Dorsolateral prefrontal cortex (tissue), 122 donors: ENCODE measurements at places on chromosomes 16 and 17. TPM values are rescaled to one million over a fixed set of nuclear protein-coding genes. Genes with fewer than 3 reads are reported as not detected.
A peak's percentile ranks its signal among the peaks of the same experiment; 100 is the strongest.

DNA sequence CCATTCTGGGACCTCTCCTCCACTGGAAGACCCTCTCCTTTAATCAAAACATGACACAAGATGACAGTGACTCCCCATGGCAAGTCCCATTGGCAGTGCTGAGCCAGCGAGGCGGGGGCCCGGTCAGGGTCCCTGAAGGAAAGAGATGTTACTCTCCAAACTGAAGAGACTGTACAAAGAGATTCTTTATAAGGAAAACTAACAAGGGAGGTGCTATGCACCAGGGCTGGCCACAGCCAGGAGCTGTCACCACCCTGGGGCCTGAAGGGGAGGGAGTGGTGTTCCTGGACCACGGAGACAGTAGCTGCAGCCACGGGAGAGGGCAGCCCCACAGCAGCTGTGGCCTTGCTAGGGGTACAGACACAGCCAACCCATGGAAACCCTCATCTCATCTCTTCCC lies 123.1 kb downstream of the XYLT1 start:
- no peak for DNase-seq

DNA sequence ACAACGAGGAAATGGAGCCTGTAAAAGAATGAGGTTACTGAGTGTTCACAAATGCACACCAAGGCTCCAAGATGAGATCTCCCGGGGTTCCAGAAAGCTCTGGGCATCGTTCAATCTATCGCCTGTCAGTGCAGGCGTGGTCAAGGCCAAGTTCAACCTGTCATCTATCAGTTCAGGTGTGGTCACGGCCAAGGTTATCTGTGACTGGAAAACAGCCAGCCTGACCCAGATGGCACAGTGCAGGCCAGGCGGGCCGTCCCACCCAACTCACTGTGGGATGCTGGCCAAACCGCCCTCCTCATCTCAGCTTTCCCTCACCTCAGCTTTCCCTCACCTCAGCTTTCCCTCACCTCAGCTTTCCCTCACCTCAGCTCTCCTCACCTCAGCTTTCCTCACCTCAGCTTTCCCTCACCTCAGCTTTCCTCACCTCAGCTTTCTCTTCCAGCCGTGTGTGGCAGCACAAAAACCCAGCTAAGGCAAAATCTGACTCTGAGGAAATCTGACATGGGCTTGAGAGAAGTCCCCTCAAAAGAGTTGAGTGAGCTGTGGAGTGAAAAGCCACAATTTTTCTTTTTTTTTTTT lies 2.4 kb downstream of the CHMP1A start:
- no peak for DNase-seq

DNA sequence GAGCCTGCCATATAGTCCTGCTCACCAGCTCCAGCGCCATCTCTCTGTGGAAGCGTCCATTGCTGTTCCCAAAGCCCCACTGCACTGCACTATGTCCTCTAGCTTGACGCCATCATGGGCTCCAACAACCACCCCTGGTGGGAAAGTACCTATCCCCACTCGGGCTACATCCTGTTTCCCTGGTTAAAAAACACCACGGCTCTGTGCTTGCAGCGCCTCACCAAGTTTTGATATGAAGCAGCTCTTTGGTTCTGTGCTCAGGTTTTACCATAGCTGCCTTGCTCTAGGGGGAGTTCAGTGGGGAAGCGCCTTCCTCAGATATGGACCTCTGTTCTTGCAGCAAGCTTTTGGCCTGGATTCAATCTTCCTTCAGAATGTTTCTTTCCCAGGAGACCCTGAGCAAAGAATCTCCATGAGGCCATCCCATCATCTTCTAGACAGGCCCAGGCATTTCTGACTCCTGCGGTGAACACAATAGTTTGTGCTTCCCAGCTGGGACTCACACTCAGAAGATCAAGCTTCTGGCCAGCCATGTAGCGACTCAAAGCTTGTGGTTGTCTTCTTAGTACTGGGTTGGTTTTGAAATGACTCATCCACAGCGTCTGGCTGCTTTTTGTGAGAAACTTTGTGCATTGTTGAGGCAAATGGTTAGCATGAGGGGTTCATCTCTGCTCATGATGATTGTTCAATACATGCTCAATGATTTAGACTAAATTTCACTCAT lies 39.5 kb downstream of the DYNLRB2 start:
- no peak for DNase-seq

- DNase-seq: peak; percentile 72
These were observed 11.9 kb upstream of the NSRP1 start for GRCh38 chr17:30104575-30105339.

LHX1 gene
- 0.60 TPM for total RNA-seq

NPIPB5 gene
- total RNA-seq: 551 TPM

DNA sequence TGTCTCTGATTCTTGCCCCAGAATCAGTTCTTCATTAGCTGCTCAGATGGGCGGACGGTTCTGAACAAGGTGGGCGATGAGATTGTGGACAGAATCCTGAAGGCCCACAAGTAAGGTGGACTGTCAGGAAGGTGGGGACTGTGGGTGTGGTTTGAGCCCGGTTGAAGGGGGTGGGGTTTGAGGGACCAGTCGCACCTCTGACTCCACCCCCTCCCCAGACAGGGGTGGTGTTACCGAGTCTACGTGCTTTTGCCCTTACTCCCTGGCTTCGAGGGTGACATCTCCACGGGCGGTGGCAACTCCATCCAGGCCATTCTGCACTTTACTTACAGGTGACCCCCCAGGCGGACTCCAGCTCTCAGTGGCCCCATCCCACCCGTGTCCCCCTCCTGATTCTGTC lies 11.3 kb downstream of the PLD2 start:
- DNase-seq: no peak

EME1 gene
- 2.5 TPM for total RNA-seq

DNA sequence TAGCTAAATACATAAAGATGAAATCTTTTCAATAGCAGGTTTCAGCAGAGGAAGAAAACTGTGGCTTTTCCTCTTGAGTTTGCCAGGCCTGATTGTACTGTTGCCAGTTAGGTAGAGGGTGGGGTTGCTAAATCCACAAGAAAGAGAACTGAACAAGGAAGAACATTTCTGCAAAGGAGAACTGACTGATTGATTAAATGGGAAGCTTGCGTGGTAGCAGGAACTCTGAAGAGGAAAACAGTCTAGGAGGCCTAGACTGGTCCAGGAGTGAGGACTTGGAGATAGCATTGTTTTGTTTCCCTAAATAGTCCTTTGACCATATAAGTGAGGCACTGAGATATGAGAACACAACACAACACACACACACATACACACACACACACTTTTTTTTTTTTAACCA lies 18.8 kb downstream of the LRRC36 start:
- DNase-seq: no peak

TBC1D3E gene
- total RNA-seq: not detected

GRCh38 chr17:32792207-32792606 lies 84.7 kb downstream of the MYO1D start:
- DNase-seq: no peak

PGAP6 gene
- 19.6 TPM for total RNA-seq

- peak; percentile 15 for DNase-seq
These were observed 7.8 kb upstream of the ADGRG1 start for GRCh38 chr16:57620335-57621231.

MSL1 gene
- 120 TPM for total RNA-seq

TP53TG3F gene
- not detected for total RNA-seq

CACNG5 gene
- 3.4 TPM for total RNA-seq

- no peak for DNase-seq
These were observed 24.5 kb upstream of the ZNF287 start for GRCh38 chr17:16593356-16594102.

DLG4 gene
- 260 TPM for total RNA-seq

PNMT gene
- 13.4 TPM for total RNA-seq

GRCh38 chr16:68645494-68646388 lies 631 bp downstream of the CDH3 start:
- no peak for DNase-seq

DNA sequence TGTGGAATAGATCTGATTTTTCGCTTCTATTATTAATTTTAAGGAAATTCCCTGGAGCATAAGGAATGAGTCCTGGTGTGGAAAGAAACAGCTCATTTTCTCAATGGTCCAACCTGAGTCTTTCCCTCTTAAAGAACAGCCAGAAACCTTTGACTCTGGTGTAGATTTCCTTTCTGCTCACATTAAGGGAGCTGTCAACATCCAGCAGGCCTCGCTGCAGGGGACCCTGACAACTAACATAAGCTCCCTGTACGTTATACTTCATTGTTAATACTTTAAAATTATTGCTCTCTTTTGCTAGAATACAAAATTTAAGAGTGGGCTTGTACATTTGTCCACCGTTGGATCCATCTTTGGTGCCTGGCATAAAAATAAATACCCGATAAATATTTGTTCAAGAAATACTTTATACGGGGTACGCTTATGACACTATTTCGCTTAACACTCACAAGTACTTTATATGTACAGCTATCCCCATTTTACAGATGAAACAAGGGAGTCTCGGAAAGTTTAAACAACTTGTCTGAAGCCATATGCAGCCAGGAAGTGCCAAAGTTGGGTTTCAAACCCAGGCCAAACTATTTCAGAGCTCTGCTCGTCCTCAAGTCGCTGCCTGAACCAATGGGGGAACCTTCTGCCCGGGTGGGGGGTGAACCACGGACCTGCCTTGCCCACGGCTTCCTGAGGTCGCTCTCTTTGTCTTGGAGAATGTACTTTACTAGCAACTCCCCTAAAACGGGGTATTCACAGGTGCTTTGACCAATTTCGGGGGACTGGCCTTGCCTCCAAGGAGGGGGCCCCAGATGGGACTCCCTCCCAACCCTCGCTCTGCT lies 611 bp downstream of the SMARCE1 start:
- DNase-seq: no peak

GRCh38 chr16:58481931-58482330 lies 18.0 kb upstream of the NDRG4 start:
- DNase-seq: no peak

SOST gene
- 0.22 TPM for total RNA-seq

DNA sequence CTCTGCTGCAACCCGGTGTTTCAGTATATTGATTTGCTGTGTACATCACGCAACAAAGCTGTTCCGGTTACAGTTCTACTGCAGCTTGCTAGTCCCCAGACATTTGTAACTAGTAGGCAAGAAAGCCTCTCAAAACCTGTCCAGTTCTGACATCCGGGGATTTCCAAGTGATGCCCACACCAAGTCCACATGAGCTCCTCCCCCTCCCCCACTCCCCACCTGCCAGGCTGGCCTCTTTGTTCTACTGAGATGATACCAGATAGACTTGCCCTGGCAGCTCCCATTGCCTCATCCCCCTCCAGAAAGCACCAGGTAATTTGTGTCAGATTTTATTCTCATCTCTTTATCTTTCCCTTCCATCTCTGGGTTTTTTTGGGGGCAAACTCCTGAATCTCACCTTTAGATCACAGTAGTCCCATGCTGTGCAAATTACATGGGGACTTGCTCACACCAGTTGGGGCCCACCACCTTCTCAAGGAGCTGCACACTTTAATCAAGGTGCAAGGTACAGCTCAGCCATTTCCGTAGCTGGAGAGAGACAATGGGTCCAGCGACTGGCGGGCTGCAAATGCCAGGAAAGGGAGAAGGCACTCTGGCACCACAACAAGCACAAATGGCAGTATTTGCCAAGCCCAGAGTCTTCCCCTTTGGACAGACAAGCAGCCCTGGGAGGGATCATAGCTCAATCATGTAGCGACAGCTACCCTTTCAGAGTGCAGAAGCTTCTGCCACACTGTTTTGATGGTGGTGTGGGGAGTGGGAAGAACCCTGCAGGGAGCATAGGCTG lies 183.1 kb downstream of the CYLD start:
- DNase-seq: no peak

DNA sequence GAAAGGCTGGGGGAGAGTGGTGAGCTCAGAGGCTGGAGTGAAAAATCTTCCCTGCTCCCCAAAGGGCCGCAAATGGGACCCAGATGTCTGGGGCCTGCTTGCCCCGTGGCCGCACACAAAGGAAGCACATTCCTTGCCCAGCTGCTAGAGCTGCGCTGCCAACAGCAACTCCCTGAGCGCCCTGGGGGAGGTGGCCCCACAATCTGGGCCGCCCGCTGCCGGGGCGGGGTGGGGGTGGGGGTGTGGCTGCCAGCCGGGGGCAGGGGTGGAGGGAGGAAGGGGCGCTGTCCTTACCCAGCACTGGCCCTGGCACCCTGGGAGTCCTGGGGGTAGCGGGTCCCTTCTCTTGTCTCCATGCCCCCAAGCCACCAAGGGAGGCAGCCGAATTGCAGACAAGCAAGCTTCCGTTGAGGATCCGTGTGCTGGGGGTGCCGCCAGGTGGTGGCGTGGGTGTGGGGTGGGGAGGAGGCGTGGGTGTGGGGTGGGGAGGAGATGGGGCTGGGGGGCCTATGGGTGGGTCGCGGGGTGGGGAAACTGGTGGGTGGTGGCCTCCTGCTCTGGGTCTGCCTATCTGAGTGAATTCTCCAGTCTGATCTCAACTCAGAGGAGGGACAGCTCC lies 48.4 kb upstream of the PABPN1L start:
- DNase-seq: no peak

NPIPB6 gene
- 8.1 TPM for total RNA-seq

DNA sequence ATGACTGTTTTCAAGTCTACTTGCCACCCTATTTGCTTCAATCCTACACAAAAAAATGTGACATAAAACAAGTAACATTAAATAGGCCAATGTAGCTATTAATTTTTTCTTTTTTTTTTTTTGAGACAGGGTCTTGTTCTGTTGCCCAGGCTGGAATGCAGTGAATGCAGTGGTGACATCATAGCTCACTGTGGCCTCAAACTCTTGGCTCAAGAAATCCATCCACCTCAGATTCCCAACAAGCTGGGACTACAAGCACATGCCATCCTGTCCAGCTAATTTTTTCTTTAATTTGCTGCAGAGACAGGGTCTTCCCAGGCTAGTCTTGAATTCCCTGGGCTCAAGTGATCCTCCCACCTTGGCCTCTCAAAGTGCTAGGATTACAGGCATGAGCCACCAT lies 29.4 kb downstream of the ANKFY1 start:
- DNase-seq: no peak

DNA sequence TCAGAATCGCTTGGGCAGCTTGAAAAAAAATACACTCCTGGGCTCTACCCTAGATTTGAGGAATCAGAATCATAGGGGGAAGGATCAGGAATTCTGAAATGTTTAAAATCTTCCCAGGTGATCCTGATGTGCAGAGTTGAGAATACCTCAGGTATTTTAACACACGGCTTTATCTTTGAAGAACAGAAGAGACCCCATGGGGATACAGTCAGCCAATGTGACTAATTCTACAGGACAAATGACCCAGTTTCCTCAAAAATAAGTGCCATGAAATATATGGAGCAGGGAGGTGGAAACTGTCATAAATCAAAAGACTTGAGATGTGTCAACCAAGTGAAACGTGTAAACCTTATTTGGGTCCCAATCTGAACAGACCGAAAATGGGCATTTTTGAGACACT lies 52.7 kb downstream of the CCDC42 start:
- DNase-seq: no peak

DNA sequence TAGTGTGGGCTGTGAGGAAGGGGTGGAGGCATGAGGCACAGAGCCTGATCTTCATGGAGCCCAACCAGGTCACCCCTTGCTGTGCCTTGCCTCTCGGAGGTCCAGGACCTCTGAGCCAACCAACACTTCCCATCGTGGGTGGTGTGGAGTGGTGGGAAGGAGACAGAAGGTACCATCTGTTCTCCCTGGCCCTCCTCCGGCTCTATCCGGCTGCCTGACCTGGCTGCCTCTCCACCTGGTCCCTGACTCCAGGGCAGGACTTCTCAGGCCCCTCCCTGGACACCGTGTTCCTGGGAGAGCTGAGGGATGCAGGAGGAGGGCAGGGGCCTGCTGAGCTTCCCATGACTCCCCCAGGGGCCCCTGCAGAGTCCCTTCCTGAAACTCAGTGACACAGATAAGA lies 3.9 kb downstream of the PDK2 start:
- no peak for DNase-seq
